ENCODE measurements at places on chromosomes 1 and 21. TPM values are rescaled to one million over a fixed set of nuclear protein-coding genes. Genes with fewer than 3 reads are reported as not detected.

ODR4 gene
- total RNA-seq: 12.7 TPM

ATP13A2 gene
- 31.1 TPM for total RNA-seq

A3GALT2 gene
- total RNA-seq: not detected

ASTN1 gene
- total RNA-seq: not detected

TSPEAR gene
- not detected for total RNA-seq

CA6 gene
- total RNA-seq: not detected

TSNAX gene
- total RNA-seq: 34.5 TPM

HHIPL2 gene
- total RNA-seq: 1.5 TPM

AQP10 gene
- total RNA-seq: not detected

OR2G6 gene
- not detected for total RNA-seq

DNA sequence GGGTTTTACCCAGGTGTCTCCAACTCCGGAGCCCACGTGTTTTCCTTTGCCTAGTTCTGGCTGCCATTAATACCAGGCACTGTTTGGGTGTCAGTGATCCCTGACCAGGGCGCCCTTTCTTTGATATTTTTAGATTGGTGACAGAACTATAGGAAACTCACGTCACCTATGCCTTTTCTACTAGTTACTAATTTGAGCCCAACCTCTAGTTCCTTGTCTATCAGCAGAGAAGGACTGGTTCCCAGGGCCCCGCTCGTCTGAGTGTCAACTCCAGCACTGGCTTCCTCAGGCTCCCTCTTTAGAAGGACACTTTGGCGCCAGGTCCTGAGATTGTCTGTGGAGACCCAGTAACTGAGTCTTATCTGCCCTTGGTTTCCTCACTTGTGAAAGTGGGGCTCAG, 9.4 kb downstream of the MFN2 start:
- DNase-seq: no peak

GRCh38 chr1:226787071-226787470, 48.0 kb upstream of the ITPKB start:
- no peak for DNase-seq

DNA sequence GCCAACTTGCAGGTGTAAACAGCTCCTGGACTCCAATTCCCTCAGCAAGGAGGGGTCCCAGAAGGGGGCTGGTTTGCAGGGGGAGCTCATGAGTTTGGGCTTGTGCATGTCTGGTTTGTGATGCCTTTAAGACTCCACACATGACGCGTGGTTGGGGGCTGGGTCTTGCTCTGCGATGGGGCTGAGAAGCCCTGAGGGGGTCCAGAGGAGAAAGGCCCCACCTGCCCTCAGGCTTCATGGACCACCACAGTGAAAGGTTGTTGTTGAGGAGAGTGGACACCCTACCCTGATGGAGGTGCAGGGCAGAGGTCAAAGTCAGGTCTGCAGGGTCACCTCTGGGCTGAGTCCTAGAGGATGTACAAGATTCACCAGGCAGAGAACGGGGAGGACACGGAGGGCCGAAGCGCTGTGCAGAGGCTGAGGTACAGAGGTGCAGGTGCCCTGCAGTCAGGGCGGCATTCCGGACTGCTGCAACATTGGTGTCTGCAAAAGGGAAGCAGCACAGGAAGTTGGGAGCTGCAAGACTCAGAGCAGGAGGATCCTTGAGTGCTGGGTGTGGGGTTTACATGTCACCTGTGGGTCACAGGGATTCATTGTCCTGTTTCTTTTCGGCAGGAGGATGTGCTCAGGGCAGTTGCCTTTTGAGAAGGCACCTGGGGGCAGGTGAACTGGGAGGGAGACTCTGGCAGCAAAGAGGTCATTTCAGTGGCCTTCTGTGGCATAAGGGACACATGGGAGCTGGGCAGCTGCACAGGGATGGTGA, 399.4 kb downstream of the PTPRU start:
- no peak for DNase-seq

DNA sequence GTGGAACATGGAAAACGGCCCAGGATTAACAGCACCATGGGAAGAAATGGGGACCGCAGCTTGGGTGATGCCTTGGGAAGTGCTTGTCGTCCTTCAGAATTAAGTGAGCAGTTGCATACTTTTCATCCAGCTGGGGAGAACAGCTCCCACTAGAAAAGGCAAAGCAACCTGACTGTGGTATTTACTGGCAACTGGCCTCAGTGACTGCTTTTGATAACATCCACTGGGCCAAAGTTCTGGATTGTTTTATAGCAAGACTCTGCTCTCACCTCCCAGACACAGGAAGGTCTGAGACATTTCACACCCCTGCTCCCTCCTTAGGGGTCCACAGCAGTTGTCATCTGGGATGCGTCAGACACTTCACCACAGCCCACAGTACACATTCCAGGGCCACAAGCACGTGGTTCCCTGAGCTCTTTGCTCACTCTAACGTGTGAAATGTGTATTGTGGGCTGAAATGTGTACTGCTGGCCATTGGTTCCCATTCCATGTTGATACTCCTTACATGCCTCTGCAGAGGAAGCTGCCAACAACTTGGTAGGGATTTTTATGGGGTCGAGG, 6.6 kb downstream of the PAPPA2 start:
- no peak for DNase-seq

DNA sequence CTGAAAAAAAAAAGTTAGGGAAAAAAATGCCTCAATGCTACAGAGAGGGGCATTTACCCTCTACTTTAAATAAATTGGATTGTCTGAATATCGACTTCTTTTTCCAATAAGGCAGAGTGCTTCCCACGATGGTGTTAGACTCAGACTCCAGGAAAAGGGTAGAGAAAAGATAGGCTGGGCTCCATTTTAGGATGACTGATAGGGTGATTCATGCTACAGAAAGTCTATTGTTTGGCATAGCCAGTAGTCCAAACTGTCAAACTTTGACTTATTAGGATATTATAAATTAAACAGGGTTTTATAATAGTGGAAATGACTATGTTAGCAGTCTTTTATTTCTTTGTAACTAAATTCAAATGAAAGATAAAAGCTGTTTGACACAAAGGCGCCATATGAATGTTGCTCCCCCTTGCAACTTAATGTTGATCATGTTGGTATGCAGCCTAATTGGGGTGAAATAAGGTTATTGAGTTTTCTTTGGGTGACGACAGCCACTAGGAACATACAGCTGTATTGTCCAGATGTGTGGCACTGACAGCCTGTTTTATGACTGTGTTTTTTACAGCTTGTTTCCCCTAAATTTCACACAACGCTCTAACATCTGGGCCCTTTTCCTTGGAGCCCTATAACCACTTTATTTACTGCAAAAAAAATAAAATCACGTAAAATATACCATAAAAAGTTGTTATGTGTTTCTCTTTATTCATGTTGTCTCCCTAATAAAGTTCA, 69.3 kb downstream of the SPAG17 start:
- no peak for DNase-seq

DNA sequence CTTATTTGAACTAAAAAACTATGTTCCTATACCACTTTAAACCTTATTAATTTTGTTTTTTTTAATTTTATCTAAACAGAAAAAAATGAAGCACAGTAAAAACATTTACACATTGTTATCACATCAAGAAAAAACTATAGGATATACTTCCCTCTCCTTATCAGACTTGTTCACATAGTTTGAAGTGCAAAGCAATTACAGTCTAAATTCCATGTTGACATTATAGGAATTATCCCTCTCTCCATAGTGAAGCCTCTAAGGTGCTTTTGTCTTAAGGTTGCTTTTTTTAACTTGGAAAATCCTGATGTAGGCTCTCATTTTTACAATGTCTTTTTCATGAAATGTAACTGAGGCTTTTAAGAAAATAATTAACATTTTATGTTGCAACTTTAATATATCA, 85.8 kb downstream of the RGS21 start:
- DNase-seq: no peak

DNA sequence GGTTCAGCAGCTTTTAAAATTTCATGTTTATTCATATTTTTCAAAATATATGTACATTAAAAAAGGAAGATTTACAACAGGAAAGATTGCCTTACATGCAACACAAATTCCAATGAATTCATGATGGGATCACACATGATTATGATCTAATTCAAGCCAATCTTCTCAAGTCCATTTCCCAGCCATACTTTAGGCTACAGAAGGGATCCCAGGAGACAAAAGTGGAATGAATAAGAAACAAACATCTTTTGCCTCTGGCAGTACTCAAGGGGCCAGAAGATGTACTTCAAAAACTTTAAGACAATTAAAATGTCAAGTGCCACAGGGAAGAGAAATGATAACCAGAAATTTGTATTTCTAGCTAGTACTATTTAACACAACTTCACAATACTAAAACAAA, 10.2 kb upstream of the SH2D5 start:
- no peak for DNase-seq

- peak; percentile 62 for DNase-seq
Observed at GRCh38 chr1:4655674-4656532, 1.5 kb downstream of the AJAP1 start.

DNA sequence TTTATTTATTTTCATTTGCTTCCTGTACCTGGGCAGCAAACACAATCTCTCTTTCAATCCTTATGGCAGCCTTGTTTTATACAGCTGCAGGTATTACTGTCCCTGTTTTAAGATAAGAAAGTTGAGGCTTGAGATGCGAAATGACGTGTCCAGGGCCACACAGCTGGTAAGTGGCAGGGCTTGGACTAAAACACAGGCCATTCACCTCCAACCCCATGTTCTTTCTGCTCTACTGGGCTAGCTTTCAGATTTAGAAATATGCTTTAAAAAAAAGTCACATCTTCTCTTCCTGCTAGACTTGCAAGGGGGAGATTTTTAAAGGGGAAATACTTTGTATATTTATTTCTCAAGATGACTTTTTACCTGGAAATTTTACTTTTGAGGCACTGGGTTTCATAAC, 62.8 kb downstream of the CNST start:
- no peak for DNase-seq

- no peak for DNase-seq
Observed at GRCh38 chr1:247905181-247905580, 9.8 kb downstream of the OR2W3 start.

DNA sequence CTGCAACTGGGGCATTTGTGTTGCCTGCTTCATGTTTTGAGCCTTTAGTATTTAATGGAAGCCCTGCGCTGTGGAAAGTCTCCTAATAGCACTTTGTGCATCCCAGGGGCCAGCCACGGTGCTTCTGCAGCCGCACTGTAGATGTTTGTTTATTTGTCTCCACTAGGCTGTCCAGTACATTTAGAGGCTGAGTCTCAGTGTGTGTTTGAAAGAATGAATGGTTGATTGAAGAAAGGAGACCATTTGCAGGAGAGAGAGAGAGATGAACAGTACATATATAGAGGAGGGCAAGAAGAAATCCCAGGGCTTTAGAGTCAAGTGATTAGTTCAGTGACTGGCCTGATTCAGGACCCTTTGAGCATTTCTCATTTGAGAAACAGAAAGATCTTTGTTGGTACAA, 33.9 kb downstream of the MPZL1 start:
- DNase-seq: no peak

- no peak for DNase-seq
Observed at GRCh38 chr1:229209816-229210215, 61.1 kb upstream of the RAB4A start.

DNA sequence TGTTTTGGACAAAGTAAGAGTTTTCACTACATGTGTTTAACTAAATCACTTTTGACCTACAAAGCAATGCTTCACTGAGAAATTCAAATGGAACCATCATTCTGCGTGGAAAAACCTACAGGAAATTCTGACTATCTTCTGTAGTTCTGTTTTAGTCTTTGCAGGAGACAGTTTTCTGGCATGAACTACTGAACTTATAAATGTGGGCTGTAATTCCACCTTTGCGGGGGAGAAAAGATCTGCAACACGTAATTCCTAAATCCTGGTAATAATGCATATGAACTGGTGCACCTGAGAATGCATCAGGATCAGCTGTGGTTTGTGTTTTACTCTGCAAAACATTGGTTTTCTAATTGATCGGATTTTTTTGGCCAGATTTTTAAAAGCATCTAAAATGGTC, 106.0 kb downstream of the VPS13D start:
- no peak for DNase-seq

- peak; percentile 100 for DNase-seq
Observed at GRCh38 chr1:201696217-201696761, 132.7 kb upstream of the IPO9 start.

Measured in MG63 (cell line).